ENCODE measurements at places on chromosomes 11 and 22. TPM values are rescaled to one million over a fixed set of nuclear protein-coding genes. Genes with fewer than 3 reads are reported as not detected.

USP2 gene
- total RNA-seq = 7.4 TPM

CHRM4 gene
- total RNA-seq = 0.98 TPM

- DNase-seq = peak; percentile 68
Observed at GRCh38 chr11:73760135-73760678, 667 bp downstream of the RAB6A start.

ZNF70 gene
- 12.3 TPM for total RNA-seq

BCO2 gene
- 2.7 TPM for total RNA-seq

Measured in type B pancreatic cell (in vitro differentiated cells).